ENCODE measurements at places on chromosomes 16 and 17.

DNA sequence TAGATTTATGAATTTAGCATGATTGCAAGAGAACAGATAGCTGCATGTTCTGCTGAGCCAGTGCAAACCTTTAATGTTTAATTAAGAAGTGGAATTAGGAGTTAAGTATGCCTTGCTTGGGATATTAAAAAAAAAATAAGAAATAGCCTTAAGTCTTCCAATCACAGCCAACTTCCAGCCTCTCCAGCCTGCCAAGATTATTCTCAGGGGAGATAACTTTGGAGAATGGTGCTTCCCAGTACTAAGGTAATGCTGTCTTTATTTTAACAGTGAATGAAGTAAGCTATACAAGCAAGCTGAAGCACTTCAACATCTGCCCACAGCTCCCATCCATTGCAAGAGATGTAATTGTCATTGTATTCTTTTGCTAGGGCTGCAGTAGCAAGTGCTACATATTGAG is 389.5 kb upstream of the ASIC2 start:
- DNase-seq, result no peak

- no peak for DNase-seq
These were observed 337.1 kb downstream of the MAF start for GRCh38 chr16:79263425-79263824.

- no peak for DNase-seq
These were observed 169.1 kb downstream of the MSI2 start for GRCh38 chr17:57425431-57425830.

- no peak for DNase-seq
These were observed 213.2 kb downstream of the IRX3 start for GRCh38 chr16:54073356-54073755.

Measured in CD4-positive, alpha-beta T cell treated with Interleukin-1 beta for 1 hour (primary cell).